ENCODE measurements at places on chromosomes 1 and 21.

- no peak for DNase-seq
Observed at GRCh38 chr1:82401116-82401515, 600.4 kb downstream of the ADGRL2 start.

- no peak for DNase-seq
Observed at GRCh38 chr1:21012937-21013336, 163.8 kb downstream of the EIF4G3 start.

DNA sequence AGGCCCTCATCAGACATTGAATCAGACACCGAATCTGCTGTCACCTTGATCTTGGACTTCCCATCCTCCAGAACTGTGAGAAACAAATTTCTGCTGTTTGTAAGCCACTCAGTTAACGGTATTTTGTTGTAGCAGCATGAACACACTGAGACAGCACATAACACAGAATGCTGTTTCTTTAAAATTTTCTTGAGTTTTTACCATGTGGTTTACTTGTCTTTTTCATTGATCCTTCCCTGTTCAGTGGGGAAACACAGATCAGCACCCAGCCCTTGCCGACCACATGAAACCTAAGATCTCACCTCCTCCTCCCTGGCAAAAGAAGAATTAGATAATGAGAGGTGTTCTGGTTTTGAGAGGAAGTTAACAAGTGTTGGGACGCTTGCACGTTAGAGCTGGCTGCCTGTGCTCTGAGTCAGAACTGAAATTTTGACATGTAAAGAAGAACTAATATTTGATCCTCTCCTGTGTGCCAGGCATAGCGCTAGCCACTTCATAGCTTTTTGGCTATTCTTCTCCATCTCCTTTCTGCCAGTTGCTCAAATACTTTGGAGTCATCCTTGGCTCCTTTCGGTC is 179.6 kb downstream of the DHRS3 start:
- DNase-seq = no peak

- DNase-seq = no peak
Observed at GRCh38 chr21:31546443-31547170, 112.9 kb upstream of the SOD1 start.

- DNase-seq = no peak
Observed at GRCh38 chr1:19484798-19485361, 459 bp downstream of the CAPZB start.

DNA sequence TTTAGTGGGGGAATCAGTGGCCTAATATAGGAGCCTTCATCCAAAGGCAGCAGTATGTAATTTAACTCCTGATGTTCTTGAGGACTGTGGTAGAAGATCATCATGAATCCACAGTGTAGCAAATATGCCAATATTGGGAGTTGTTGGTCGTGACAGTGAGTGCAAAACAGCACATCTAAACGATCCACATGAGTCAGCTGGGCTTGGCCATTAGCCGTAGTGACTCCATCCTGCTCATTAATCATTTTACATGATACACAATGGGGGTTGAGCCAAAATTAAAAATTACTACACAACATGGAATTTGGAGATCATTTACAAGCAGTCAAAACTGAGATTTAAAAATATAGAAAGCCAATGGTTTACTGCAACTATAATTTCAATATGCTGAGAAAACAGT is 653.9 kb upstream of the CAMK1G start:
- no peak for DNase-seq

DNA sequence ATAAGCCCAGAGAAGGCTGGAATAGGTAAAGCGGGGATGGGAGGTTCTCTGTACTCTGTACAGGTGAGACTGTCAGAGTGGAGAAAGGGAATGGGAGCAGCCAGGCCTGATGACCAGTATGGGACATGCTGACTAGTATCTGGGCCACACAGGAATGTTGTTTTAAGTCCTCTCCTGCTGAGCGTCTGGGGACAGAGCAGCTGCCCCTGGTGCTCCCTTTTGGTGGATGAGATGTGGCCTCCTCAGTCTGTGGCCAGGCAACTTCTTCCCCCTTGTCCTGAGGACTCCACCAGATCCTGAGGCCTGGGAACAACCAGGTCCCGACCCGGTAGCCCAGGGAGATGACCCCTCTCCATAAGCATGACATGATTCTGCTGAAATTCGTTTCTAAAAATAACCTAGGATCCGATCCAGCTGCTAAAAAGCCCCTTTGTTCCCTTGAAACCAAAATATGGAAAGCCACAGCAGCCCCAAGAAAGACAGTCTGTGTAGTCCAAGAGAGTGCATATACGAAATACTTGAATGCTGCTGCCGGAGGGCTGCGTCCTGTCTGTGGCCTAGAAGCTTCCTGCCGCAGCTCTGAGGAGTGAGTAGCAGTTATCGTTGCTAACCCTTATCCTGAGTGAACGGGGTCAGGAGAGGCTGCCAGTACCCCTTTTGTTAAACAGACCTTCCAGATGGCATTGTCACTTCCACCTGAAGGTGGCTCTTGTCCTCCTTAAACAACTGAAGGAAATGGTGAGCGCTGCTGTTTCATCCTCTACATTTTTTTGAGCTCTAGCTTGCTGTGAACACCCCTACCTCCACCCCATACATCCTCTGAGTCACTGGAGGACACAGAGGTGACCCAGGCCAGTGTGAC is 47.1 kb downstream of the ATP2B4 start:
- peak; percentile 43 for DNase-seq

- DNase-seq = no peak
Observed at GRCh38 chr1:229928767-229929166, 138.3 kb upstream of the GALNT2 start.
